ENCODE measurements at places on chromosomes 2 and 18. TPM values are rescaled to one million over a fixed set of nuclear protein-coding genes. Genes with fewer than 3 reads are reported as not detected.

DQX1 gene
- total RNA-seq, result not detected

FAM228A gene
- 1.7 TPM for total RNA-seq

LYPD6B gene
- total RNA-seq, result not detected

RHOB gene
- 1,049 TPM for total RNA-seq

RPS27A gene
- total RNA-seq, result 754 TPM

PJVK gene
- total RNA-seq, result 2.2 TPM

DPP4 gene
- total RNA-seq, result 3.5 TPM

OTOS gene
- not detected for total RNA-seq

Measured in aorta (tissue), 5 donors.